NCI-H1417 (cell line): ENCODE measurements at places on chromosomes 1 and 21.

GRCh38 chr1:43363283-43363934 lies 4.4 kb downstream of the ELOVL1 start:
- no peak for DNase-seq

DNA sequence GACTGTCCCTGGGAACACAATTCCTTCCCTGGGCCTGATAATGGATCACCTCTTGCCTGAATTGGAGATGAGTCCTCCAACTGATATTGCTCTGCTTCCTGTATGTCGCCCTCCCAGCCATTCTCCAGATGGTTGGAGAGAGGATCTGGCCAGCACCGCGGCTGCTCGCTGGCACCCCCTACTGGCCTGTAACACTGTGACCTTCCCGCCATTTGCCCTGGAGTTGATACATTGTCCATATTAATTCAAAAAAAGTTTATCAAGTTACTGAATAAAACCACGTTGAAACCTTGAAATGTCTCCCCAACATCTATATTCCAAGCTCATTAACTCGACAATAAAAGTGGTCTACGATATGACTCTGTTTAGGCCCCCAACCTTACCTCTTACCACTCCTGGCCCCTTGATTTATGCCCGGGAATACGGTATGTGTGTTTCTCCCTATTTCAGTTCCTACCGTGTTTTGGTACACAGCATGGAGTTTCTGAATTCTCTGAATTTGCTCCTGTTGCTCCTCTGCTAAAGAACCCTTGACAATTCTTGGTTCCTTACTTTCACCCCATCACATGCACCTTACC lies 241.8 kb upstream of the KIAA0040 start:
- DNase-seq: no peak

- DNase-seq: no peak
Observed at GRCh38 chr1:21823206-21823979, 11.3 kb downstream of the LDLRAD2 start.

DNA sequence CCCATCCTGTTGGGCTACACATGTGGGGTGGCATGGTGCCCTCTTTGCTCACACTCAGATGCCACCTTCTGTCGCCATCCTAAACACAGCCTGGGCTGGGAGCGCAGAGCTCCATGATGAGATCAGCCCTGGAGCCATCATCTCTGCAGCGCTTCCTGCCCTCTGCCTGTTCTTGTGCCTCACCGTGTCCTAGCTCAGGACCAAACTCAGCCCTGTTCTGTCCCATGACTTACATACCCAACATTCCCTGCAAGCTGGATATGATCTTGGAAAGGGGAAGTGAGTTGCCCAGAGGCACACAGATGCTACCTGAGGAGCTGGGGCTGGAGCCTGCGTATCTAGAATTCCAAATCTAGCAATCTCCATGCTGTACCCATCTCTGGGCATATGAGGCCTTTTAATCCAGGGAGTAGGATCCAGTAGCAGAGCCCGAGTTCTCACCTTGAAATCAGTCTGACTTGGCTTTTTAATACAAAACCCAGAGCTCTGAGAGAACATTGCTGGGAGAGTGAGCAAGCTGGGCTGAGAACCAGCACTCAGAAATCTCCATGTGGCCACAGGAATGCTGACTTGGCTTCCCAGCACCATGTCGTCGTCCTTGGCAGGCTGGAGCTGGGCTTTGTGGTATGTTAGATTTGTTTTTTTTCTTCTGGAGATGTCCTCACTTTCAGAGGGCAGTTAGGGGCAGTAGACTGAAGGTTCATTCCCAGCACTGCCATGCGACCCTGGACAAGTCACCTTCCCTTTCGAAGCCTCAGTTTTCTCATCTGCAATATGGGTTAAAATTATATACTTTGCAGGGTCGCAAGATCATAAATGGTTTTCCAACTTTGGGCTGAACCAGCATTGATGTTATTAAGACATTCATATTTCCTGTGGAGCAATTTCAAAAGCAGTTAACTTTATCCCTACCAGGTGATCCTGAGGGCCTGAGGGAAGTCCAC lies 2.6 kb downstream of the ALPL start:
- DNase-seq: no peak

- DNase-seq: peak; percentile 66
Observed at GRCh38 chr1:183159960-183160359, 26.1 kb upstream of the LAMC2 start.

DNA sequence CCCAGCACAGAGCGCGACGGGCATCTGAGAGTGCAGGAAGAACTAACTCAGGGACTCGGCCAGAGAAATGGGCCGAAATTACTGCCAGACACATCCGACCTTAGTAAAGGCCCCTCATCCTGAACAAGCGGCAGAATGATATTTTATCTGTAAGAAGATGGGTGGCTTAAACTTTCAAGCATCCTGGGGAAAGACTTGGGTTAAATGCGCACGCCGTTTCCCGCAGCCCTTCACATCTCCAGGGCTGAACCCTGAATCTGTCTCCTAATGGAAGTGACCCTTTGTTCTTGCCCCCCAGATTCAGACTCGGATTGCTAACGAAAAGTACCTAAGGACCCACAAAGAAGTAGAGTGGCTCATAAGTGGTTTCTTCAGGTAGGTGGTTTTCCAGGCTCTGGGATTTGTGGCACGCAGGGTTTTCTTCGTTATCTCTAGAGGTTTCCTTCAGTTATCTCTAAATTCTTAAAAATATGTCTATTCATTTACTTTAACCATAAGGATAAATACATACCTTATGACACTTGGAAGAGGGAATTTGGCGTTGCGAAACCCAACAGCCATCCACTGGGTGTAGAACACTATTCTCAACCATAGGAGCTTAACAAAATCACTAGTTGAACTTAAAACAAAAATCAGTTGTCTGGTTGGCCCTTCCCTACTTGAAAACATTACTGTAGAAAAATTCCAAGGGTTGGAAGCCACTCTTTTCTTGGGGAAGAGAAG lies 627 bp downstream of the RIIAD1 start:
- no peak for DNase-seq

GRCh38 chr1:187001198-187001889 lies 172.6 kb downstream of the PLA2G4A start:
- DNase-seq: no peak

DNA sequence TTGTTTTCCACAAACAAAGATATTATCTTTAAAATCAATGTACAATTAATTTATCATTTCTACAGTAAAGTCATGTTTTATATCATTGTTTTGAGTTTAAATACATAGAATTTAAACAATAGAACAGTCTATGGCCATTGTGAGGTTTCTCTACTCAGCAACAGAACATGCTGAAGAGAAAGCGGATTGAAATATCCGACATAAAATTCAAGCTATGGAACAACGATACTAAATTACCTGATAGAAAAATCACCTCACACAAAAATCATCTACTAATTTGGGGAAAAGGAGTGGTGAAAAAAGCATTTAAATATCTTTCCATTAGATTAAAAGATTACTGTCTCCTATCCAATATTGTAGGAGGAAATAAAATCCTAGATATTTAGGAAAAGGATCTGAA lies 12.6 kb downstream of the CDKN2C start:
- DNase-seq: peak; percentile 43

DNA sequence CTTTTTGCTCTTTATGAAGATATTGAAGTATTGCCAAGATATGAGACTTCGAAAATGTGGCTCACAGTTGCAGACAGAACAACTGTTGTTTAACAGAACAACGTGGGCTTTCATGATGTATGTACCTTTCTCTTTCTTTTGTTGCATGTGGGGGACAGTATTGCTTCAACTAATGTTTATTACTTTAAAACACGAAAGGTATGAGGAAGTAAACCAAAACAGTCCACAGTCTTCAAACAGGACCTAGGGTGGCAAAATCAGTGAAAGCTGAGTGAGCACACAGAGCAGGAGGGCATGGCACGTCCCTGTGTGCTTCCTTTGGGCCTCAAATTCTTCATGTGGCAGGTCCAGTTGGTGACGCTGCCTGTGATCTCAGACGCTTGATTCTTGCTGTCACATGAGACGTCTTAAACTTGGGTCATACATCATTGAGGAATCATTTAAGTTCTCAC lies 7.8 kb upstream of the CHAF1B start:
- DNase-seq: no peak

- no peak for DNase-seq
Observed at GRCh38 chr1:85933961-85934360, 222.6 kb downstream of the COL24A1 start.

DNA sequence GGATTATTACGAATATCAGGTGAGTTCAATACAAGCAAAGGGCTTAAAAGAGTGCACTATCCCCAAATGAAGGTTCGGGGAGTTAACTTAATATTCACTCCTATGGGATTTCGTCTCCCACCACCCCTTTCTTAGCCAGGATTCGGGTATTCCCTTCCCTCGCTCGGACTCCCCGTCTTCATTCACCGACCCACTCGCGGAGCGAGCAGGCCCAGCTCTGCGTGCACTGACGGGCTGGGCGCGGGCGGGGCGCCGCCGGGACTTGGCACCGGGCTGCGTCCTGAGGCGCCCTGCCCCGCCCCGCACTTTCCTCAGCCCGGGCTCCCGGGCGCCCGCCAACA lies 7.7 kb upstream of the MPZL1 start:
- no peak for DNase-seq

DNA sequence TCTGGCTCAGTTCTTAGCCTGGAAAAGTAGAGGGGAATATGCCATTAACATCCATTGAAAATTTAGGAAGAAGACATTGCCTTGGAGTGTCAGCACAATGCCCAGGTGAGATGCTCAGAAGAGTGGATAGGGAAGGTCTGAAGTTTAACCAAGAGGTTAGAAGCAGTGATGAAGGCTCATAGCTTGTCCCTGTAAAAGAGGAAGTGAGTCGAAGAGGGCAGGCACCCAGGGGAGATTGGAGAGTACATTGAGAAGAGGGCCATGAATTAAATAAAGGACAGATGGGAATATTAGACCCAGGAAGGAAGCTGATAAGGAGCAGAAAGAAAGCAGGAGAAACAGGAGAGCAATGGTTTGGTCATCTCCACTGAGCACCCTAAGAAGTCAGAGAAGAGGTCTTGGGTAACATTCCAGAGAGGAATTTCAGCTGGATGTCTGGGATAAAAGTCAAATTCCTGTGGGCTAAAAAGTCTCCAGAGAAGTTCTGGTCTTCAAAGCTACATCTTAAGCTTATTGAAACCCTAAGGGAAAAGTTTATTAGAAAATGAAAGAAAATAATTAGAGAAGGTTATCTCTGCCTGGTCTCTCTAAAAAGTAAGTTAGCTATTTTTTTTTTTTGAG lies 17.3 kb downstream of the C8B start:
- no peak for DNase-seq

- peak; percentile 9 for DNase-seq
Observed at GRCh38 chr1:198534548-198535418, 5.7 kb downstream of the ATP6V1G3 start.

DNA sequence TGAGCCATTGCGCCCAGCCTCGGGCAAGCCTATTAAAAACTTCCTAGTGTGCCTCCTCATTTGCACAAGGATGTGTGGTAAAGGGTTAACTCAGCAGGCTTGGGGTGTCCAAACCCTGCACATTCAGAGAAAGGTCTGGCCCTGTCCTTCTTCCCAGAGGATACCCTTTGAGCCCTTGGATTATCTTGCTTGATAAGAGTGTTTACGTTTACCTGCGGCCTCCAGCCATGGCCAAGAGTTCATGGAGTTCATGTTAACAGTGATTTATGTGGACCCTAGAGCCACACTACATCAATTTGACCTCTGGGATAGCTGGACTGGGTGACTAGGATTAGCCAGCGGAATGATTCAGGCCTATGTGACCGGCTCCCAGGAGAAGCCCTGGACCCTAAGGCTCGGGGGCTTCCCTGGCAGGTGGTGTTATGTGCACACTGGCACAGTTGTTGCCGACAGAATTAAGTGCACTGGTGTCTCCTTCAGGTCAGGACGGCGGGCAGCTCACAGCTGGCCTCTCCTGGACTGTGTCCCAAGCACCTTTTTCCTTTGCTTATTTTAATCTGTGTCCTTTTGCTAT lies 7.7 kb upstream of the TCP10L start:
- no peak for DNase-seq

DNA sequence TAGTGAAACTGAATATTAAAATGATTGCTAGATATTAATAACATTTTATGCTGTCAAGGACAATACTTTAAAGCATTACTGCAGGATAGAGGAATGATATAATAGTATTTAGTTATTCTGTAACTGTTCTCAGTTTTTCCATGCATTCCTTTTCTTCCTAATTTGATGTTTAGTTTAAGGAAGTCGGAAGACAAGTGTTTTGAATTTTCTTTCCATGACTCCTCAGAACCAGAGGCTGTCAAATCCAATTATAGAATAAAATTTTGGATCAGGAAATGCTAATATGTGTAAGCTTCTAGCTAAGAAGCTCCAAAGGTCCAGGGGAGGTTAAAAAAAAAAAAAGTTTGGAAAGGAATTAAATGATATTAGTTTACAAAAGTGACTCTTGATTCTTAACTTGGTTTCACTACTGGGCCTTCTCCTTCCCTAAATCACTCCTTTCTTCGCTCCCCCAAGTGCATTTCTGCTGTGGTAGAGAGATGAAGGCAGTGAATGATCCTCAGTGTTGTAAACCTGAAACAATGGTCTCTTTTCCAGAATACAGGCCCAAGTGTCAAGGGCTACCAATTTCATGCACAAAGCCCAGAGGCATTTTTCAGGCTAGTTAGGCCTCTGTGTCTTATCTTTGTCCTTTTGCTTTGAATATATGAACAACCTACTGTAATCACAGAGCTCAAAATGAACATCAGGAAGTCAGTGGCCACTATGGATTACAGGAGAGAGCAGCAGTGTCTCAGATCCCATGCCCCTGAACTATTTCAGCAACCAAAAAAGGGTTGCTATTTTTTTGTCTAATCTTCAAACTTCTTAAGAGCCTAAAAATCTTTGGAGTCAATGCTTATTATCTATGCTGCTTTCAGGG lies 6.2 kb downstream of the ADSS2 start:
- DNase-seq: no peak

- no peak for DNase-seq
Observed at GRCh38 chr1:163730411-163730821, 408.7 kb downstream of the NUF2 start.

DNA sequence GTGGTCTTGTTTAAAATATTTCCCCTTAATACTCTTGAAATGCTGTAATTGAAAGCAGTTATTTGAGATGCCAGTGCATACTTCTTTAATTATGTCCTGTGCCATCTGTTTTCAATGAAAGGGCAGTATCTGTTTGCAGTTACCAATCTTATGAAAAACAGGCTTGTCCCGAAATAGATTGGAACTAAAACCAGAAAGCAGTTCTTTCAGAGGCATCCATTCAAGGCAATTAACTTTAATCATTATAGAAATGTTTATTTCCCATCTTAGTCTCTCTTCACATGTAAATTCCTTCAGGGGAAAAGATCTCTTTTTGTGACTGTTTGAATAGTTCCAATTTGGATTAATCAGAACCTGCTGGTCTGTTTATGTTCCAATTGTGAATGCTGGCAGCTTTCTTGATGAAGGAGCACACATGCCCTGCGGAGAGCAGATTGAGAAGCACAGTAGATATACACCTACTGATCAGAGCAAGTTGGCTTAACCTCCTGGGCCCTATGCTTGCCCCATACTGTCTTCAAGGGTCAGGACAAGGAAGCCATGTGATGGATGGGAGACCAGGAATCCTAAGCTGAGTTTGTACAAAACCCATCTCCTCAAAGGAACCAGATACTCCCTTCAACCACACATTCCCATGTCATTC lies 41.6 kb upstream of the MROH9 start:
- DNase-seq: no peak

- no peak for DNase-seq
Observed at GRCh38 chr1:207007352-207008033, 25.1 kb downstream of the C1orf116 start.

GRCh38 chr1:34019741-34020552 lies 145.1 kb downstream of the CSMD2 start:
- DNase-seq: no peak

GRCh38 chr1:203099805-203100515 lies 14.1 kb upstream of the MYOG start:
- no peak for DNase-seq
